ENCODE measurements at places on chromosomes 5 and 9.

- DNase-seq: no peak
Measured at GRCh38 chr9:34623374-34624235, 3.3 kb upstream of the DCTN3 start.

DNA sequence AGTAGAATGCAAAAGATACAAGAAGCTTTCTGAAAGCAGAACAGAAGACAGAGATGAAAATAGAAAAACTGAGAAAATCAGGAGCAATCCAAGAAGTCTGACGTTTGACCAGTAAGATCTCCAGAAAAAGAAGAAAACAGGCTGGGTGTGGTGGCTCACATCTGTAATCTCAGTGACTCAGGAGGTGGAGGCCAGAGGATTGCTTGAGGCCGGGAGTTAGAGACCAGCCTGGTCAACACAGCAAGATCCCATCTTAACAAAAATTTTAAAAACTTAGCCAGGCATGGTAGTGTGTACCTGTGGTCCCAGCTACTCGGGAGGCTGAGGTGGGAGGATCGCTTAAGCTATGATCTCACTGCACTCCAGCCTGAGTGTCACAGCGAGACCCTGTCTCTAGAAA, 15.9 kb downstream of the RETREG1 start:
- no peak for DNase-seq

- DNase-seq: no peak
Measured at GRCh38 chr5:113678924-113679575, 165.6 kb downstream of the YTHDC2 start.

DNA sequence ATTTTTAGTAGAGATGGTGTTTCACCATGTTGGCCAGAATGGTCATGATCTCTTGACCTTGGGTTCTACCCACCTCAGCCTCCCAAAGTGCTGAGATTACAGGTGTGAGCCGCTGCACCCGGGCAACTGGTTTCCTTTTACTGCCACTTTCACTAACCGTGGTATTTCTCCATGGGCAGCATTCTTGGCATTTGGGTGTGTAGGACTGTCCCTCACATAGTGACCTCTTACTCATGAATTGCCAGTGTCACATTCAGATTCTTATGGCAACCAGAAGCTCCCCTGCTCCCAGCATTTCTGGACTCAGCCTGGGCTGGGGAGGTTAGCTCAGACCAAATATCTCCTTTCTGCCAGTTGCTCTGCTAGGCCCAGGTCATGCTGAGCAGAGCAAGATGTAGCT, 50.1 kb downstream of the FOXI1 start:
- no peak for DNase-seq
